ENCODE measurements at places on chromosomes 4 and X.
A peak's percentile ranks its signal among the peaks of the same experiment; 100 is the strongest.

- no peak for DNase-seq
These were observed 208.5 kb downstream of the CAMK2D start for GRCh38 chr4:113553082-113553481.

GRCh38 chr4:73308286-73308685, 49.7 kb upstream of the ANKRD17 start:
- DNase-seq: peak; percentile 5

GRCh38 chr4:41795796-41796385, 47.4 kb upstream of the PHOX2B start:
- no peak for DNase-seq

DNA sequence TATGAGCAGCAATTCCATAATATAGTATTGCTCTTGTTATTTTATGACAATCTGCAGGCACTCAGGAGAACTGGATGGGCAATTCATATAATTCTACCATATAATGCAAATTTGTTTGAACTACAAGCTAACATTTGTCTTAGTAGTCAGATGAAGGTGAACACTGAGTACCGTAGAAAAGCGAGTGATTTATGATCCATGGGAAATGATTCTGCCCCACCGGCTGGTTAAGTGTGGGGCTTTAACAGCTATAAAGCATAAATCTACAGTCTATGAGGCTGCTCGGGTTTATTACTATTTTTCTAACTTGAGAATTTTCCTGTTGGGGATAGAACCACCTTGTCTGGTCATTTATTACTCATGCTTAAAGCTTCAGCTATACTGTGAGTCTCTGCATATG, 275.5 kb downstream of the PCDH10 start:
- DNase-seq: no peak

DNA sequence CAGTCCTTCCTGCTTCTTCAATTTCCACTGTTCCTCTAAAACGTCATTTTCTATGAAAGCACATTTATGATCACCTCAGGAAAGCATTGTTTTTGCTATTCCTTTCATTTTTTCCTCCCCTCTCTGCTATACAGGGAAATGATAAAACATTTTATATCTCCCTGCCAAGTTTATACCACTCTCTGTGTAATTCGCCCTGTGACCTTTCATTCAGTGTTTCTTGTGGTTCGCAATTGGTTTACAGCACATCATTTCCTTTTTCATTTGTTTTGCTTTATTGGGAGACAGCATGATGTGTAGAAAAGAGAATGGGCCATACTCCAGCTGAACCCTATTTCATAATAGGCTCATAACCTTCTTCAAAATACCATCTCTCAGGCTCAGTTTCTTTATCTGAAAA, 99.9 kb upstream of the RAPGEF2 start:
- no peak for DNase-seq

GRCh38 chrX:38357747-38358673, 5.6 kb downstream of the OTC start:
- DNase-seq: no peak

- no peak for DNase-seq
These were observed 14.3 kb upstream of the PNPLA4 start for GRCh38 chrX:7941390-7942042.

- DNase-seq: no peak
These were observed 105.9 kb upstream of the ZFP42 start for GRCh38 chr4:187889651-187890050.

DNA sequence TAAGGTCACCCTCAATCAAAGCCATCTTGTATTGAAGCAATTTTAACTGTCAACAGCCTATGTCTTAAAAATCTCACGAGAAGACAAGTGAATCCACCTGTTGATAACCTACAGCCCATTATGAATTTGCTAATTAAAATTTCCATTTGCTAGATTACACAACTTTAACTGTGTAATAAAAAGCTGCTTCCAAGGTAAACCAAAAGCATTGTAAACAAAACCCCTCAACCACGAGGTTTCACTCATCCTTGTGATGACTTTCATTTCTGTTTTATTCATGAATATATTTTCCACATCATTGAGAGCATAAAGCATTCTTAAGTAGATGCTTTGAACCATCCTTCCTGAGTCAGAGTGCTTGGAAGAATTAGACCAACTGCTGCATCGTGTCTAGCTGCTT, 217.5 kb upstream of the GYPA start:
- DNase-seq: no peak

GRCh38 chr4:76850010-76850441, 47.9 kb downstream of the SOWAHB start:
- no peak for DNase-seq

DNA sequence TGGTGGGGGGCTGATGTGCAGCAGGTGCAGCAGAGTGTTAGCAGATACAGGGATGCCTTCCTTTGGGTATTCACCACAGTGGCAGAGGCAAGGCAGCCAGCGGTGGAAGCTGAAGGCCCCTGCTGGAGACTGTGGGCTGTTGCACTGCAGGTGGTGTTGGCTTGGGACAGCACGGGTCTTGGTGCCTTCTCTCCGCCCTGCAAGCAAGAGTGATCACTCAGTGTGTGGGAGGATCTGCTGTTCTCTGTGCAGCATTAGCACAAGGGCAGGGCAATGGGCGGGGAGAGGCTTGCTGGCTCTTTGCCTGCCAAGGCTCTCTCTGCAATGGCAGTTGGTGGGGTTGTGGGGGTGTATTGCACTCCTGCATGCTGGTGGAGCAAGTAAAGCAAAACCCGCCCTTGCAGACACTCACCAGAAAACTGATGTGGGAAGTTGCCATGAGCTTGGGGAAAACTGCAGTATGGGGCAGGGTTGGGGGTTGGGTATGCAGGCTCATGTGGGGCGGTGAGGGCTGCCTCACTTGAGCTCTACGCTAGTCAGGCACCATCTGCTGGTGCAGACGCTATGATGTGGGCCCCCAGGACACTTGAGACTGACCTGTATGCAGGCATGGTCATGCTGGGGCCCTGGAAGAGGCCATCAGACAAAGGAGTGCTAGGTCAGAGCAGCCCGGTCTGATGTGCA, 820.8 kb upstream of the GRIA3 start:
- no peak for DNase-seq

DNA sequence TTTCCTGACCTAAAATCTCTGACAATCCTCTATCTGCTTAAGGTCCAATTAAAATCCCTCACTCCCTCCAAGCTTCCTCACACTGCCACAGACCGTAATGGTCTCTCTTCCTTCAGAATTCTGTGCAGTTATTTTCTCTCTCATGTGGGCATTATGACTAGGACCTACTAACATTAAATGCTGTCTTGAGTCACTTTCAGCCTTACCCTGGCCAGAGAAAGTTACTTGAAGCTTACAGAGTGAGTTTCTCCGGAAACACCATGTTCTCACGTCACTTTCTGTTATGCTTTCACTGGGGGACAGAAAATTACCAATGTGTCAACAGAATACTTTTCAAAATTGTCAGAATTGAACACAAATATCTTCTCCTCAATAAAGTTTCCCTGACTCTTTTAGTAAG, 271.8 kb downstream of the INPP4B start:
- no peak for DNase-seq

GRCh38 chr4:129526812-129527211, 430.9 kb downstream of the C4orf33 start:
- no peak for DNase-seq

- DNase-seq: peak; percentile 17
These were observed 63.0 kb downstream of the ARHGAP10 start for GRCh38 chr4:147794787-147795413.

GRCh38 chr4:181711387-181711786, 531.8 kb upstream of the TENM3 start:
- no peak for DNase-seq

GRCh38 chrX:135340831-135341230, 31.6 kb downstream of the ETDC start:
- DNase-seq: no peak

DNA sequence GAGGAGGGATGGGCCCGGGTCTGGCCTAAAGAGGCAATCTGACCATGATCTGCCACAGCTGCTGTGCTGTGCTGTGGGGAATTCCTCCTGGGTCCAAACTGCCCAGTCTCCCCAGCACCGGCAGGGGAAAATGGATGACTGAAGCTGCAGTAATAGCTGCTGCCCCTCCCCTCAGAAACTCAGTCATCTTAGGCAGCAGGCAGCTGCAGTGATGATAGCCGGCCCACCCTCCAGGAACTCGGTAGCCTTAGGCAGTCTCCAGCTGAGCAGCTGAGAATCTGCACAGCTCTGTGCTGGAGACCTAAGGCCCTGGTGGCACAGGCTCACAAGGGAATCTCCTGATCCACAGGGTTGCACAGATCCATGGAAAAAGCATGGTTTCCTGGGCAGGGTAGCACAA, 113.4 kb upstream of the USP38 start:
- DNase-seq: no peak

- DNase-seq: no peak
These were observed 116.2 kb downstream of the GATB start for GRCh38 chr4:151644622-151645021.

- DNase-seq: peak; percentile 43
These were observed 3.8 kb downstream of the CXXC4 start for GRCh38 chr4:104490770-104491480.

GRCh38 chr4:122635205-122635604, 14.3 kb upstream of the IL21 start:
- DNase-seq: no peak

- DNase-seq: no peak
These were observed 288.7 kb downstream of the CAMK2D start for GRCh38 chr4:113472864-113473263.

DNA sequence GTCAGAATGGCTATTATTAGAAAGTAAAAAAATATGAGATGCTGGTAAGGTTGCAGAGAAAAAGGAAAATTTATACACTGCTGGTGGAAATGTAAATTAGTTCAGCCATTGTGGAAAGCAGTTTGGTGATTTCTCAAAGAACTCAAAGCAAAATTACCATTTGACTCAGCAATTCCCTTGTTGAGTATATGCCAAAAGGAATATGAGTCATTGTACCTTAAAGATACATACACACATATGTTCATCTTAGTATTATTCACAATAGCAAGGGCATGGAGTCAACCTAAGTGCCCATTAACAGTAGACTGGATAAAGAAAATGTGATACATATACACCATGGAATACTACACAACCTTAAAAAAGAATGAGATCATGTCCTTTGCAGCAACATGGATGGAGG, 148.2 kb downstream of the COMMD8 start:
- no peak for DNase-seq

GRCh38 chrX:12548341-12548740, 242.9 kb upstream of the PRPS2 start:
- DNase-seq: no peak

GRCh38 chr4:168908093-168908492, 102.0 kb downstream of the CBR4 start:
- no peak for DNase-seq

GRCh38 chr4:114813961-114814360, 215.4 kb downstream of the UGT8 start:
- DNase-seq: no peak

DNA sequence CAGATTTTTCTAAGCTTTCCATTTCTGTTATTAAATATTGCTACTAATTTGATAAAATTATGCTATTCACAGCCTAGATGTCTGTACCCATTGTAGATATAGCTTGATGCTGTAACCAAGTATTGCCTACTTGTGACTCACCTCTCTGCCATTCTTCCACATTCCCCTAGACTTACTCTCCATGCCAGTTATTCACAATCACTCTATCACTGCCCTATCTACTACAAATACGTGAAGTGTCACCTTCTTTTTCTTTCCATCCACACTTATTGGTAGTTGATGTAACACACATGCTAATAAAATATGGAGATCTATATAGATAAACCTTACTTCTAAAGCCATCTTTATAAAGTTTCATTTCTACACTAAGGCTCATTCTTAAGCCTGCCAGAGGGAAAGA, 179.4 kb upstream of the PACRGL start:
- no peak for DNase-seq

GRCh38 chr4:76160355-76160754, 12.2 kb upstream of the NUP54 start:
- no peak for DNase-seq

DNA sequence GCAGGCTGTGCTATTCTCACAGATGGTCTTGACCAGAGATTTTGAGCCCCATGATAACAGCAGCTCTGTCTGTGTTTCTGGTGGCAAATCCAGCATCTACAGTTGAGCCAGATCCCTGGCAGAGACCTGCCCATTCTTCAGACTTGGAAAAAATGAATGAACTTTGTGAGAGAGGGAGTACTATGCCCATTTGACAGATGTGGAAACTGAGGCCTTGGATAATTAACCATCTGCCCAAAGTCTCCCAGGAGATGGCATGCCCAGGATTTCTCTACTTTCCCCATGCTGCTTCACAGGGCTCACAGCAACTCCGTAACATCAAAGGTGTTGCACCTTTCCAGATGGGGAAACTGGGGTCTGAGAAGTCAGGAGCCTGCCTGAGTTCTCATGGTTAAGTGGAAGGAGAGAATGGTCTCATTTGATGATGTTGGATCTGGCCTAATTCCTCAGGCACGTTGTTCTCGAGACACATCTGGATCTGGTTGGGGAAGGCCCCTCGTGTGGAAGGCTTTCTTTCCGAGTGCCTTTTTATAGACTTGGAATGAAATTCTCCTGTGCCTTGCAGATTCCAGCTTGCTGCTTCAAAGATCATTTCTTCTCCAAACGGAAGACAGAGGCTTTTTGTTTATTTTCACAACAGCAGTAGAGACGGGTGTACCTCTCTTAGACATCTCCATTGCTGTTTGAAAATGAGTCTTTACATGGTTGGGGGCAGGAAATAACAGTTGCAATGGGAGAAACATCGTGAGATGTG, 73.3 kb upstream of the STX18 start:
- DNase-seq: no peak

DNA sequence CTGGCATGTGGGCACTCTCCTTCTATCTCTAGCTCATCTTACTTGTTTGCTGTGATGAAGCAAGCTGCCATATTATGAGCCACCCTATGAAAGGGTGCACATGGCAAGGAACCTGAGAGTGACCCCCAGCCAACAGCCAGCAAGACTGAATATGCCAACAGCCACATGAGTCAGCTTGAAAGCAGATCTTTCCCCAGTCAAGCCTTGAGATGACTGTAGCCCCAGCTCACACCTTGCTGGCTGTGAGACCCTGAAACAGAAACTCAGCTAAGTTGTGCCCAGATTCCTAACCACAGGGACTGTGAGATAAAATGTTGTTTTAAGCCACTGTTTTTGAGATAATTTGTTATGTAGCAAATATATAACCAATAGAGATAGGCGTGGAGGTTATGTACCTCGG, 36.2 kb downstream of the KDM5C start:
- DNase-seq: no peak
